ENCODE measurements at places on chromosomes 16 and 17.
A peak's percentile ranks its signal among the peaks of the same experiment; 100 is the strongest.

DNA sequence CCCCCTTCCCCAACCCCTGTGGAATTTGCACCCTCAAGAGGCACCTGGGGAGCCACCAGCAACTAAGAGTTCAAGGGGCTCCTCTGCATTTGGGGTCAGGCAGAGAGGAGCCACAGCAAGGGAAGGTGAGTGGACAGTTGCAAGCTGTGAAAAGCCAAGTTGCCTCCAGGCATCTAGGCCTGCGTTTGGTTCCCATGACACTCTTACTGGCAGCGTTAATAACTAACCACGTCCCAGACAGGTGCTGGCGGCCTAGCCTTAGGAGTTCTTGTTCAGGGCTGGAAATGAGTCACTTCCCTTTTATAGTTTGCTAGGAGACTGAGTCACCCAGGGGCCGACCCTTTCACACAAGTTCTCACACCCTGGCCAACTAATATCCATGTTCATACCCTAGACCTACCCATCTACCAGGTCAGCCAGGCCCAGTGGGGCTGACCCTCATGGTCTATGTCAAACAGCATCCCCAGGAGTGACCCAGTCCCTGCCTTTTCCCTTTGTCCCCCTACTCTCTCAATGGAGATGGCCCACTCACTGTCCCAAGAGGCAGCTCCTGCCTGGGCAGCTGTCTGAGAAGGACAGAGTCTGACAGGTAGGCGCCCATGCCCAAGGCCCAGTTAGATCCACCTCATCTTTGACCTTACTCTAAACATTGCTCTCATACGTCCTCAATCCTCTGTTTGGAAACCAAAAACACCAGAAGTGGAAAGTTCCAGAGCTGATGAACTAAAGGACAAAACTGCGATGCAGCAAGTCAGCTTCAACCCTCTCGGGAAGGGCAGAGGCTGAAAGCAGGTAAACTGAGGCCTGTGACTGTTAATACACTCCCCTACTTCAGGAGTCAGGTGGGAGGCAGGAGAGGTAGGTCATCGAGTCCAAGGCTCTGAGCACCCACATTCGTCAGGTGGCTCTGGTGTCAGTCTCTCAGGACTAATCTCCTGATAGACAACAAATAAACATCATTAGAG, 300.6 kb downstream of the SOX9 start:
- peak; percentile 99 for DNase-seq

DNA sequence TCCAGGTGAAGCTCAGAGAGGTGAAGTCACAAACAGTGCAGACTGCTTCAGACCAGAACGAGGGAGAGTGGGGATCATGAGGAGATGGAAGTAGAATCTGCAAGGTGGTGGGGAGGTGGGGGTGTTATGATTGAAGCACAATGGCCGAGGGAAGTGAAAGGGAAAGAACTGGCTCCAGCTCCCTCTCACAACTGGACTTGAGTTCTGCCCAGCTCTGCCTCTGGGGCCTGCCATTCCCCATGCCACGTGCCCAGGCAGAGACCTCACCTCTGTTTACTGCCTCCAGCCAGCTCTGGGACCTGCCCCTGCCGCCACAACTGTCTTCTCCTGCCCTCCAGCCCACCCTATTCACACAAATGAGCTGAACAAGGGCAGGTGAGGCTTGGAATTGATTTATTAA, 2.5 kb downstream of the PNMT start:
- DNase-seq: no peak

- DNase-seq: no peak
Measured at GRCh38 chr16:86281421-86281820, 228.9 kb upstream of the FOXF1 start.

DNA sequence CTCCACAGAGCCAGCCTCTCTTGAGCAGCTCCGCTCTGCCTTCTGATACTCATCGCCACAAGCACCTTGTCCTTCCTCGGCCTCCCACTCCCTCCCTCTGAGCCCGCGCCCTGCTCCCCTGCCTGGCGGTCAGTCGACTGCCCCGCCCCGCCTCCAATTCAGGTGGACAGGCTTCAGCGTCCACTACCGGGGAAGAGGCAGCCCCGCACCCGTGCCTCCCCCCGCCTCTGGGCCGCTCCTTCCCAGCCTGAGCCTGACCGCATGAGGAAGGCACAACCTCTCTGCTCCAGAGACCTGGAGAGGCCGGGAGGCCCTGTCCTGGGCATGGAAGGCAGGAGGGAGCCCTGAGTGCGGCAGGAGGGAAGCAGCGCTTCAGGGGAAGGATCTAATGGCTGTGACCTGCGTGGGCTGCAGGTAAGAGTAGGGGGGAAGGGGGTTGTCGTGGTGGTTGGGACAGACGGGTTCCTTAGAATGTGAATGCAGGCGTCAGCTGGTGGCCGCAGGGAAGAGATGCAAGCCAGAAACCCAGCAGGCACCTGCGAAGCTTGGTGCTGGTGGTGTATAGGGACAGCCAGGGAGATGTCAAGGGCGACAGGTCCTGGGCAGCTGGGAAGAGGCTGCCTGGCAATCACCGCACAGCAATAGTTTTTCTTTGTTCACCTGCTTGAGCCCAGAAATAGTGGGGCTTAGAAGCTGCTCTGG, 3.0 kb upstream of the SLC6A4 start:
- DNase-seq: no peak

- no peak for DNase-seq
Measured at GRCh38 chr16:88975511-88976061, 1.4 kb downstream of the CBFA2T3 start.

DNA sequence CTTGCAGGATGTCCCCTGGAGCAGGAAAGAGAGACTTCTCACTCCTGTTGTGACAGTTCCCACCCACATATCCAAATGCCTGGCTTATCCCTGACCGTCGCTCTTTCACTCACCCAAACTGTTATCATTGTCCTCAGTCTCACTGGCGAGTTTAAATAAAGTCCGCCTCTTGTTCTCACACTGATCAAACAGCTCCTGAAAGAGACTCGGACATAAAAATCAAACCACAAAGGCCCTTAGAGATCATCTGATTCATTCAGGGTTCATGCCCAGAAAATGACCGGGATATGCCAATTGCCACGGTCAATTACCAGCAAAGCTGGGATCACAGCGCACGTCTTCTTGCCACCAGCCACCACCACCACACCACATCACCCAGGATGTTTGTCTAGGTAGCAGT, 19.9 kb downstream of the GGA3 start:
- DNase-seq: no peak

DNA sequence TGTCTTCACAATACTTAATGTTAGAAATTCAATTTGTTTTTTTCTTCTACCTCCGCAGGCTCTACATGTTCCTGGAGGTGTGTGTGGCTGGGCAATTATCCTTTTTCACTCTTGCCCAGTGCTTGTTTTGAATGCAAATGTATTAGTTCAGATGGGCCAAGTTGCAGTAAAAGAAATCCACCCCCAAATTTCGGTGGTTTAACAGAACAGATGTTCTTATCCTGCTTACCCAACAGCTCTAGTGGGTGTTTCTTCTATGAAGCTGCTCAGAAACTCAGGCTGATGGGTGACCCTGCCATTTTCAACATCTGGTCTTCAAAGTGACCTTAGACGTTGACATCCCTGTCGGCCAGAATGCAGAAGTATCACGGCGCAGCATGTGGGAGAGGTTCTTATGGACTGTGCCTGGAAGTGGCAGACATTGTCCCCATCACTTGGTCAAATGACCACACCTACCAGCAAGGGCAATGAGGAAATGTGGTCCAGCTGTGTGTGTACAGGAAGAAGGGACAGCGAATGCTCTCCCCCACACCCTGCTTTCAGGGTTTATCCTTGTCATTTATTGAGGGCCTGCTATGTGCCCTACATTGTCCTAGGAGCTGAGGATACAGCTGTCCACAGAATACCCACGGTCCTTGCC, 157.3 kb downstream of the CDH13 start:
- no peak for DNase-seq

GRCh38 chr16:3389663-3390338, 11.0 kb downstream of the ZSCAN32 start:
- no peak for DNase-seq

DNA sequence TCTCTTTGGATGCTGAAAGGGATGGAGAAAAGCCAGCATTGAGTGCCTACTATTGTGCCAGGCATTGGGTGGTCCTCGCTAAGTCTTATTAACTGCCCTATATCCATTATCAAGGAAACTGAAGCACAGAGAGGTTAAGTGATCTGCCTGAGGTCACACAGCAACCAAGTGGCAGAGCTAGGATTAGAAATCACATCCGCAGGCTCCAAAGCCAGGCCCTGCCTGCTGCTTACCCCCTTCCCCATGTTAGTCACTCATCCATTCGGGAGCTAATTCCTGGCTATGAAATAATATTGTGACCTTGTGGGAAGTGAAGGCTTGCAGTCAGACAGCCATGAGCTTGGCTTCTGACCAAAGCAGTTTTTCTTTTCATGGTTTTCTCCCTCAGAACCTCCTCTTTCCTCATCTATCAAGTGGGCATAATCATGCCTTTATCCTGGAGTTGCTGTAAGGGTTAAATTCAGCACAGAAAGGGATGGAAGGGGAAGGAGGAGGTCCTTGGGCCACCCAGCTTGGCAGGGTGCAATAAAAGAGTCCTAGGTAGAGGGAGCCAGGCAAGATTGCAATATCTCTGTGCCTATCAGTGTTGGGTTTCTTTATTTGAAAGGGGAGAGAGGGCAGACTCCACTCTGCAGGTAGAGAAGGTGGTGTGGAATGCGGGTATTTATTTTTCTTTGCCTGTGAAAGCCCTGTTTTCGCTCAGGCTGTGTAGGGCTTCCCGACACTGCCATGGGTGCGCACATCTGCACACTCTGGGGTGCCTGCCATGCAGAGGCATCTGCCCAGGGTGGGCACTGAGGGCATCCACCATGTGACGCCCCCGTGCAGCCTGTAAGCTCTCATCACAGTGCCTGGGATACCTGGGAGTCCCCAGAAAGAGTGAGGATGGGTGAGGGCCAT, 11.3 kb downstream of the RAI1 start:
- DNase-seq: no peak

All from iris pigment epithelial cell (primary cell).